Ascending aorta (tissue), 2 donors: ENCODE measurements at places on chromosomes 16 and 17. TPM values are rescaled to one million over a fixed set of nuclear protein-coding genes. Genes with fewer than 3 reads are reported as not detected.
A peak's percentile ranks its signal among the peaks of the same experiment; 100 is the strongest.

GRCh38 chr17:78940708-78941107 is 15.5 kb upstream of the TIMP2 start:
- H3K4me1 ChIP-seq = peaks cover 19% of the 10 kb centered on the region
- no peak for DNase-seq
- H3K36me3 ChIP-seq = no peaks in the 10 kb centered on the region

RASL10B gene
- 9.9 TPM for total RNA-seq

DNA sequence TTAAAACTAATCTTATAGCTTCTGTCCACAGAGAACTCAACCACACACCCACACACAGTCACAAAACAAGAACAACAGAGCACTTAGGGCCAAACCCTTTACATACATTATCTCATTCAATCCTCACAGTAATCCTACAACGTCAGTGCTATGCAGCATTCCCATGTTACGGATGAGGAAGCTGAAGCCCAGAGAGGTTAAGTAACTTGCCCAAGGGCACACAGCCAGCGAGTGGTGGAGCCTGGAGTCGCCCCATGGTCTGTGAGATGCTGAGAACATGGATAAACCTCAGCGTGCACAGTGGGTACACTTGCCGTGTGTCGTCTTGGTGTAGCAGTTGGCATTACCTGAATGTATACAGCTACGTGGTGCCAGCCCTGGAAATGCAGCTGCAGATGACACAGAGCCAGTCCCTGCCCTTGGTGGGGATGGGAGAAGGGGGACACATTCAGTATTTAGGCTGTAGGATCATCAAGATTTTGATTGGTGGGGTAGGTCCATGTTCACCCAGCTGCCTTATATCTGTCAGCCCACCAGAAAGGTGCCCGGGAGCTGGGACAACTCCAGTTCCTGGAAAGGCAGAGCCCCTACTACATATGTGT is 177.0 kb downstream of the IRF8 start:
- H3K27ac ChIP-seq = no peak overlapping the region
- no peaks in the 10 kb centered on the region for H3K36me3 ChIP-seq
- DNase-seq = no peak

DNA sequence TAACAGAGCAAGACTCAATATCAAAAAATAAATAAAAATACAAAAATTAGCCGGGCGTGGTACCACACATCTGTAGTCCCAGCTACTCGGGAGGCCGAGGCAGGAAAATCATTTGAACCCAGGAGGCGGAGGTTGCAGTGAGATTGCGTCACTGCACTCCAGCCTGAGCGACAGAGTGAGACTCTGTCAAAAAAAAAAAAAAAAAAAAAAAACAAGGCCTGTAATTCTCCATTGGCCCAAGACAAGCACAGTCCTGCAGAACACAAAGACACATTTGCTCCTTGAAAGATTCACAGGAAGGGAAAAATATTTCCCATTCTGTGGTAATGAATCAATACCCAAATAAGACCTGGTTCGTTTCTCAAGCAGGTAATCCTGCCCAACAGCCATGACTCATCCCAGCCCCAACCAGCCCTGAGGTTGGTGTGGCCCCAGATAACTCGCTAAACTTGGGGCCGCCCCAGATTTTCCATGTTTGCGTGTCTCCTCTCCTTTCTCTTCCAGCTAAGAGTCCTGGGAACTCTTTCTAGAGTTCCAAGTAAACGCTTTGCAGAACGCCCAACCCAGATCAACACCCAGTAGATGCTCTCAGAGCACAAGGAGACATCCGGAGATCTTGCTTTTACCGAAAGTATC is 40.3 kb upstream of the SNN start:
- H3K4me3 ChIP-seq = no peak overlapping the region
- DNase-seq = no peak
- peak overlapping the region; percentile 22 for H3K27ac ChIP-seq
- peaks cover 7% of the 10 kb centered on the region for H3K4me1 ChIP-seq
- no peaks in the 10 kb centered on the region for H3K27me3 ChIP-seq

DNA sequence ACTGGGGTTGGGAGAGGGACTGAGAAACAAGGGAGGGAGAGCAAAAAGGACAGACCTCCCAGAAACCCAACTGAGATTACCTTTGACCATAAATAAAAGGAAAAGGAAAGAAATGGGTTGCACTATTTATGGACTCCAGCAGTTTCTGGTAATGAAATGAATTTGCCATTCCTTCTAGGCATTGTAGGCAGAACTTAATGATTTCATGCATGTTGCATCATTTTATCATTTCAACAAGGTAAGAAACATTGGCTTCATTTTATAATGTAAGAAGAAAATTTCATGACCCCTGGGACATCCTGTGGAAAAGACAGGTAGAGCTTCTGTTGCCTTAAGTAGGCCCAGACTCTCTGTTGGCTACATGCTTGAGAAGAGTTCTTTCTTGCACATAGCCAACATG is 8.2 kb upstream of the CDYL2 start:
- no peak for DNase-seq
- no peaks in the 10 kb centered on the region for H3K36me3 ChIP-seq
- no peak overlapping the region for H3K27ac ChIP-seq
- no peak overlapping the region for H3K4me3 ChIP-seq
- no peaks in the 10 kb centered on the region for H3K27me3 ChIP-seq

DNA sequence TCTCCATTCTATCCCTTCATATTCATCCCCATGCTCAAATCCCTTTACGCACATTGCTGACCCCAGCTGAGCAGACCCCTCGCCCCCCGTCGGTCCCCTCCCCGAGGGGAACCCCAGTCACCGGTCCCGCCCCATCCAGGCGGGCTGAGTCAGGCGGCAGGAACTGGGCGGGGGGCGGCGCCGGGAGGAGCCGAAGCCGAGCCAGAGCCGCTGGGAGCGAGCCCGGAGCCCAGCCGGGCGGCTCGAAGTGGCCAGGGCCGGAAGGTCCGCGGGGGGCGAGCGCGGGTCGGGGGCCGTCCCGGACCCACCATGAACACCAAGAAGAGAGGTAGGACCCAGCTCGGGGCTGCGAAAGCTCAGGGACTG is 8.6 kb downstream of the RIPOR1 start:
- peak; percentile 84 for DNase-seq
- no peaks in the 10 kb centered on the region for H3K27me3 ChIP-seq
- peak overlapping the region; percentile 77 for H3K27ac ChIP-seq
- H3K4me1 ChIP-seq = peaks cover 9% of the 10 kb centered on the region

GRCh38 chr17:50072925-50073324 is 17.0 kb downstream of the ITGA3 start:
- peaks cover 98% of the 10 kb centered on the region for H3K36me3 ChIP-seq
- no peak for DNase-seq
- no peak overlapping the region for H3K4me3 ChIP-seq
- no peaks in the 10 kb centered on the region for H3K27me3 ChIP-seq

DNA sequence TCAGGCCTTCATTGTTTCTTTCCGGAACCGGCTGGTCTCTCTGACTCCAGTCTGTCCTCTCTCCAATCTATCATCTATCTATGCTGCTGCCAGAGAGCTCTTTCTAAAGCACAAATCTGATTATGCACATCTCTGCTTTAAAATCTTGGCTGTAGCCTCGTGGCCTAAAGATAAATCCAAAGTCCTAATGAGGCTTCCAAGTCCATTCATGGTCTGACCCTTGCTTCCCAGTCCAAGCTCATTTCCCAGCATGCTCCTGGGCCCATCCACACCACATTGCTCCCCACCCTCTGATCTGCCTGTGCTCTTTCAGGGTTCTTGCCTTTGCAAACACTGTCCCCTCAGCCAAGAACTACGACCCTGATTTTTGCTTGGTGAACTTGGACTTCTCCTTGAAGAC is 21.5 kb upstream of the PHB1 start:
- no peak for DNase-seq
- H3K27ac ChIP-seq = no peak overlapping the region
- no peaks in the 10 kb centered on the region for H3K36me3 ChIP-seq
- H3K4me3 ChIP-seq = no peak overlapping the region

ASPA gene
- total RNA-seq = 0.11 TPM

KRTAP9-8 gene
- not detected for total RNA-seq

GJD3 gene
- total RNA-seq = not detected

- no peak for DNase-seq
- peak overlapping the region; percentile 56 for H3K4me3 ChIP-seq
- no peaks in the 10 kb centered on the region for H3K36me3 ChIP-seq
- H3K27me3 ChIP-seq = no peaks in the 10 kb centered on the region
- H3K4me1 ChIP-seq = peaks cover 12% of the 10 kb centered on the region
Observed at GRCh38 chr17:50289278-50289677, 15.0 kb downstream of the TMEM92 start.

DNA sequence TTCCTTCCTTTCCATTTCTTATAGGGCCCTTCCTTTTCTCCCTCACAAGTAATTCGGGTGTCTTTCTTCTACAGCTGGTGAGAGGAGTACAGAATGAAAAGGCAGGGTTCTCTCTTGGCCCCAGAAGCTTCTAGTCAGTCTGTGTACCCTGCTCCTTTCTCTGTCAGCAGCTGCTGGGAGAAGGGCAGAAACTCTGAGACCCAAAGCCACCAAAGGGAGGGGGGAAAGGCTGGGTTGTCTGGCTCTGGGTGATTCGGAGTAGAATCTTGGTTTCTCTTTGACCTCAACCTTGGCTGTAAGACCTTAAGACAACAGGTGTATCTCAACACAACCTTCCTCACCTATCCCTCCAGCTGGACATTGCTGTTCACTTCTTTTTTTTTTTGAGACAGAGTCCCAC is 3.3 kb upstream of the NR1D1 start:
- H3K4me1 ChIP-seq = peaks cover 63% of the 10 kb centered on the region
- peak overlapping the region; percentile 65 for H3K27ac ChIP-seq
- no peak for DNase-seq
- no peak overlapping the region for H3K4me3 ChIP-seq

DNA sequence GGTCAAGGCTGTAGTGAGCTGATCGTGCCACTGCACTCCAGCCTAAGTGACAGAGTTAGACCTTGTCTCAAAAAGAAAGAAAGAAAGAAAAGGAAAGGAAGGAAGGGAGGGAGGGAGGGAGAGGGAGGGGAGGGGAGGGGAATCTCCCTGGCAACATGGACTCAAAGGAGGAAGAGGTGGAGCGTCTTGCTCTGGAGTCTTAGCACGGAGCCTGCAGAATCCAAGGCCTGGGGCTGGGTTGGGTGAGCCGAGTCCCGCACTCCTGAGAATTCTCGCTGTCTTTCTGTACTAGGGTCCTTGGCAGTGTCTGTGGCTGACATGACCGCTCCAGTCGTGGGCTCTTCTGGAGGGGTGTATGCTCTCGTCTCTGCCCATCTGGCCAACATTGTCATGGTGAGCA is 36.9 kb downstream of the C17orf75 start:
- H3K4me1 ChIP-seq = no peaks in the 10 kb centered on the region
- no peak for DNase-seq
- H3K27ac ChIP-seq = no peak overlapping the region
- H3K36me3 ChIP-seq = no peaks in the 10 kb centered on the region
- no peak overlapping the region for H3K4me3 ChIP-seq

GRCh38 chr16:17476414-17477259 is 5.9 kb upstream of the XYLT1 start:
- DNase-seq = no peak
- no peak overlapping the region for H3K27ac ChIP-seq
- H3K36me3 ChIP-seq = no peaks in the 10 kb centered on the region
- H3K4me3 ChIP-seq = no peak overlapping the region
- H3K4me1 ChIP-seq = no peaks in the 10 kb centered on the region

DNA sequence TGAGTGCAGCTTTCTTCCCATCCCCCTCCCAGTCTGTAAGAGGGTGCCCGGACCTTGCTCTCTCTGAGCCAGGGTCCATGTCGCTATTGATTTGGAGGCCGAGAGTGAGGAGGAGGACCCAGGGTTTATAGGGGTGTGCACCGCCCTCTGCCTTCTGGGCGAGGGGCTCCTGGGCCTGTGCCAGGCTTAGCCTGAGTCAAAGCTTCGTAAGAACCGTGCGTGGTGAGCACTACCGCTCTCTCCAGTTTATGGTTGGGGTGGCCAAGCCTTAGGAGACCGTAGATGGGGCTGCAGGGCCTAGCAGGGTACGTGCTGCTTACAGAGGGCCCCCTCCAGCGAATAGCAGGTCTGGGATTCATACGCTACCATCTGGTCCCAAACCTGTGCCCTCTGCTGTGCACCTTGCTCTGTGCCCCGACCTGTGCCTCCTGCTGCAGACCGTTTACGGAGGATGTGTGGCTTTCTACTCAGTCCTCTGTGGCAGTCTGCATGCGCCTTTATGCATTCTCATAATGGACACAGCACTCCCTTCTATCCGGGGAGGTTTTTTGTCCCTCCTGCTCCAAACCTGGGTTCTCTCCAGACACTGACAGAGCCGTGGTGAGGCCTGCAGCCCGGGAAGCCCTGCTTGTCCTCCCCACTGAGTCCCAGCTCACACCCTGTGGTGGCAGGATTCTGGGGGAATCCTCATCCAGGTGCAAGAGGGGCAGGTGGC is 54.7 kb downstream of the PGS1 start:
- H3K4me3 ChIP-seq = no peak overlapping the region
- DNase-seq = no peak
- peaks cover 14% of the 10 kb centered on the region for H3K36me3 ChIP-seq
- H3K27ac ChIP-seq = no peak overlapping the region

GRCh38 chr17:59627770-59628171 is 8.1 kb downstream of the CLTC start:
- peak overlapping the region; percentile 34 for H3K27ac ChIP-seq
- no peak for DNase-seq
- no peaks in the 10 kb centered on the region for H3K27me3 ChIP-seq
- no peaks in the 10 kb centered on the region for H3K36me3 ChIP-seq
- H3K4me1 ChIP-seq = peaks cover 47% of the 10 kb centered on the region

DNA sequence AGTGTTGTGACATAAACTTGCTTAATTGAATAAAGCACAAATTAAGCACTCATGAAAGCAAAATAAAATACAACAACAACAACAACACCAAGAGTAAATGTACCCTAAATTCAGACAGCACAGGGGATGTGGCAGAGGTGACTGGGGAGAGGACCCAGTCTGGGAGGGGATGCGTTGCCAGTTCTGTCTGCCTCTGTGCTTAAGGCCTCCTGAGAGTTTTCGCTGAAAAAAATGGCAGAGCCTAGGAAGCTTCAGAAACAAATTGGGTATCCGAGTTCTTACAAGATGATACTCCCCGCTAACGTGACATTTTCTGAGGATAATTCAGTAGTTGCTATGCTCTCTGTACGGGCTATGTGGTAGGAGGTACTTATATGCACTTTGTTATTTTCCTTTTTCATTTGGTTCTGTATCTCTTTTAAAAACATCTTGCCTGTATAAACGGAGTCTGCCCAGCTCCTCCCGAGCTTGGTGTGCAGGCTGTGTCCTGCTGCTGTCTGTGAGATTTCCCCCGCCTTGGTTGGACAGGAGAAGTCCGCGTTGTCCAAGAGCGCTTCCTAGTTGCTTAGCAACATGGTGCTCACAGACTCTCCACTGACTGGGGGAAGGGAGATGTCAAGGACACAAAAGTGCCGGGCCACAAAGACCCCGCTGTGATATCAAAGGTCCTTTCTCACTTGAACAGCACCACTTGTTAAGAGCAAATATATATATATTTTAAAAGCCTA is 134.2 kb upstream of the CPHXL start:
- no peaks in the 10 kb centered on the region for H3K27me3 ChIP-seq
- no peak overlapping the region for H3K27ac ChIP-seq
- no peak for DNase-seq

GRCh38 chr17:21843951-21844590 is 151.7 kb downstream of the KCNJ18 start:
- H3K4me1 ChIP-seq = no peaks in the 10 kb centered on the region
- H3K36me3 ChIP-seq = no peaks in the 10 kb centered on the region
- no peak overlapping the region for H3K4me3 ChIP-seq
- H3K27ac ChIP-seq = no peak overlapping the region
- H3K27me3 ChIP-seq = peaks cover 7% of the 10 kb centered on the region

GRCh38 chr16:4182581-4183236 is 59.2 kb downstream of the SRL start:
- peak overlapping the region; percentile 92 for H3K27ac ChIP-seq
- H3K27me3 ChIP-seq = no peaks in the 10 kb centered on the region
- peak overlapping the region; percentile 69 for H3K4me3 ChIP-seq
- no peak for DNase-seq
- H3K36me3 ChIP-seq = no peaks in the 10 kb centered on the region
- no peaks in the 10 kb centered on the region for H3K4me1 ChIP-seq

FMNL1 gene
- 10.7 TPM for total RNA-seq

MBTPS1 gene
- total RNA-seq = 95.6 TPM
